T-helper 17 cell (primary cell): ENCODE measurements at places on chromosomes 11 and 22.

DNA sequence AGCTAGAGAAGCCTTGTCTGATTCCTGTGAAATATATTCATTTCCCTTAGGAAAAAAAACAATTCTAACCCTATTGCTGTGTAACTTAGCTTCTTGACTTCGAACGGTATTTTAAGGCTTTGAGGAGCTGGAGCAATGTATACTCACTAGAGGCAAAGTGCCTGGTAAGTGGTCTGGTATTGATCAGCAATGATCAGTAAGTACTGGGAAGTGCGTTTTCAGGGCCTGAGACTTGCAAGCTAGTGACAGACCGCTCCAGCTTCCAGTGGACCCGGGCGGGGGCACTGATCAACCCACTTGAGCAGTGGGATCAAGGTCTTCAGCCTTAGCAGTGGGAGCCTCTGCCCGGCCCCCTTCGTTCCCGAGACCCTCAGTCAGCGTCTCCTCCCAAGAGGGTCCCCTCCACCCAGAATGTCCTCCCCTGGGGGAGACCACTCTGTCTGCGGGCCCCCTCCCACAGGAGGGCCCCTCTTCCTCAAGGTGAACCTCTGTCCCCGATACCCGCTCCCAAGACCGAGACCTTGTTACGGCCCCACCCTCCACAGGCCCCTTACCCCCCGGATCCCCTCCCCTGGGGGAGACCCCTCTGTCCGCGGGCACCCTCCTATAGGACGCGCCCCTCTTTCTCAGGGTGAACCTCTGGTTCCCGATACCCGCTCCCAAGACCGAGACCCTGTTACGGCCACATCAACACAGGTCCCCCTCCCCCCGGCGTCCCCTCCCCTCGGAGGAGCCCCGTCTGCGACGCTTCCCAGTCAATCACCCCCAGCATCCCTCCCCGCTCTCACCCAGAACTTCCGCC is 452 bp upstream of the ATXN10 start:
- no peak for DNase-seq

- no peak for DNase-seq
Observed at GRCh38 chr11:72744474-72744873, 7.7 kb downstream of the ARAP1 start.

DNA sequence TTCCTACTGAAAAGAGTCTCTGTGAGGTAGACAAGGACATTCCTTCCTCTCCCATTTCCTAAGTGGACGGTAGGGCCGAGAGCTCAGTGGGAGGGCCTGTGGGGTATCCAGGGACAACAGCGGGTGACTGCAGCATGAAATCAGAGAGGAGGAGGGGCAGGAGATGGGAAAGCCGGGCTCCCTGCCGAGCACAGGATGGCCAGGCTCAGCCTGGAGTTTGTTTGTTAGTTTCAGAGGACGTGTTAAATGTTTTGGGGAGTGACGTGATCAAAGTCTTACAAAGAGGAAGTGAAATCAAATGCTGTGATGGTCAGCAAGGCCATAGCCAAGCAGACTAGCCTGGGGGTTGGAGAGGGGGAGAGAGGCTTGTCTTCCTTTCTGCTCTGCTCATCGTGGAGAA is 152.7 kb downstream of the ADAMTS15 start:
- DNase-seq, result no peak

- DNase-seq, result no peak
Observed at GRCh38 chr11:82315093-82315492, 418.6 kb downstream of the FAM181B start.

DNA sequence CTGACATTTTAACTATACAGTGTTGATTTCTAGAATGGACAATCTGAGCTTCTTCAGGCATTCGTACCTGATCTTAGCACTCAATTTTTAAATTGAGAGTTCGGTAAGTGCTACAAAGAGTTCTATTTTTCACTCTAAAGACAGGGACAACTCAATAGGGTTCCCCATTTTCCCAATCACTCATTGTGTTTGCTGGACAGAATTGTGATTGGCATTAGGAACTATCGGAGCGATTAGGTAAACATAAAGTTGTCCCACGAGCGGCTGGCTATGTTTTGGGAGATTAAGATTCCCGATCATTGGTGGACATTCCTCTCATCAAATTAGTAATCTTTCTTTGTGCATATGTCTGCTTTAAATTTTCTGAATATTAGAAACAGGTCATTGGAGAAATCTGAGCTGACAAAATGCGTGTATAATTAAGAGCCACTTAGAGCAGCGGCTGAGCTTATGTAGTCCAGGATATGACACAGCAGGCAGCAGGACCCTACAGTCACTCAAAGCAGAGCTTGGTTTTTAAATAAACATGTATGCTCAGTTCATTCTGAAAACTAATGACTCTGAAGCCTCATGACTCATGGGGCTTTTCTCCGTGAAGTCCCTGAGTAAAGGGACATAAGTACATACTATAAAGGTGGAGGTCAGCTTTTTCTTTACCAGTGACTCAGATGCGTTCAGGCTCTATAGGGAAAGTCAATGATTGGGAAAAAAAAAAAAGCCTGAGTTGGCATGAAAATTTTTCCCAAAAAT is 109.4 kb downstream of the GRIA4 start:
- no peak for DNase-seq

DNA sequence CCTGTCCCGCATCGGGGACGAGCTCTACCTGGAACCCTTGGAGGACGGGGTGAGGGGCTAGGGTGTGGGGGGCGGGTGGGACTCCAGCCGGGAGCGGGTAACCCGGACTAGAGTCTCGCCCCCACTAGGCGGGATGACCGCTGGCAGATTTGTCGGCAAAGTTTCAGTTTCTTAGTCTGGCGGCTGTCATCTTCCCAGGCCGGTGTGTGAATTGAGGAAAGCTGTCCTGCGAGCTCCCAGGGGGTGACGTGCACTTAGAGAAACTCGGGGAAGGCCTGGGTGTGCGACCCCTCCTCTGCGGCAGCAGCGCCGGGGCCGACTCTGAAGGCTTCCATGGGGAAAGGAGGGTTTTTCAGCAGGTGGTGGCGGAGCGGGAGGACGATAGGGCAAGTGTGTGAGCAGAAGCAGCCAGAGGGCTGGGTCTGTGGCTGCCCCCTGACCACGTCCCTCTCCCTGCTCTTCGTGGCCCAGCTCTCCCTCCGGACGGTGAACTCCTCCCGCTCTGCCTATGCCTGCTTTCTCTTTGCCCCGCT is 463 bp downstream of the RAD9A start:
- no peak for DNase-seq

- no peak for DNase-seq
Observed at GRCh38 chr11:36130401-36130800, 158.8 kb downstream of the COMMD9 start.

- no peak for DNase-seq
Observed at GRCh38 chr11:115067900-115068530, 389.7 kb downstream of the NXPE2 start.

DNA sequence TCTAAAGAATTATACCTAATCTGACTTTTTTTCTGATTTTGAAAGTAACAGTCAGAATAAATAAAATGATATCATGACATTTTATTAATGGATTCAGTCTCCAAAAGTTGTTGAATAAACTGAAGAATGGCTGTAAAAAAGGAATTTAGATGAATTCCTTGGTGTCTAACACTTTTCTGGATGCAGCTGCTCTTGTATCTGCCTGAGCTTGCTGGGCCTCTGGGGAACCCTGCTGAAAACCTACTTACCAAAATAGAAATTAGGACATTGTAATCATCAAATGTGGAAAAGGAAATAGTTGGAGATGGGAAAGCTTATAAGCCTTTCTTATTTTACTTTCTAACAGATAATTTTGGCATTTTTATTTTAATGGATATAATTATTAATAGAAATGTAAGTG is 315.7 kb upstream of the ANO5 start:
- DNase-seq, result no peak

DNA sequence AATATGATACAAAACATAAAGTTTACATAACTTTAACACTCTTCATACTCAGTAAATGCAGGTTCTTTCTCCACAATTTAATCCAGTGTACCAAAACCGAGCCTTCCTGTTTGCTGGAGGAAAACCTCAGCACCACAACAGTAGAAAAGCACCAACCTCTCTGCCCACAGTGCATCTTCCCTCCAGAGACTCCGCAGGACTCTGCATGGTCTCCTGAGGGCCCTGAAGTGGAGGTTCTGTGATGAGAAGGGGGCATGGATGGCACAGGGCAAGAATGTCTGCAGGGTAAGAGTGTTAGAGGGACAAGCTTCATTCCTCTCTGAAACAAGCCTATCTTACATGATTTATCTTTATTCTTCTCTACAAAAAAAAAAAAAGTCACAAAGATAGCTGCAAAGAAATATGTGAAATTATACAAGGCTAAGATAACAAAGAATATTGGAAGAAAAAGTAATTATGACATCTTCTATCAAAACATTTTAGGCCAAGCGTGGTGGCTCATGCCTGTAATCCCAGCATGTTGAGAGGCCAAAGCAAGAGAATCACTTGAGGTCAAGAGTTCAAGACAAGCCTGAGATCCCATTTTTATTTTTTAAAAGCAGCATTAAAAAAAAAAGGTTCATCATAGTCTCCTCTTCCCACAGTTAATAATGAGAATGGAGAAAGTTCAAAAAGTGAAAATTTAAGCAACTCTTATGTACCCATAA is 102.0 kb downstream of the VPREB1 start:
- DNase-seq, result no peak

DNA sequence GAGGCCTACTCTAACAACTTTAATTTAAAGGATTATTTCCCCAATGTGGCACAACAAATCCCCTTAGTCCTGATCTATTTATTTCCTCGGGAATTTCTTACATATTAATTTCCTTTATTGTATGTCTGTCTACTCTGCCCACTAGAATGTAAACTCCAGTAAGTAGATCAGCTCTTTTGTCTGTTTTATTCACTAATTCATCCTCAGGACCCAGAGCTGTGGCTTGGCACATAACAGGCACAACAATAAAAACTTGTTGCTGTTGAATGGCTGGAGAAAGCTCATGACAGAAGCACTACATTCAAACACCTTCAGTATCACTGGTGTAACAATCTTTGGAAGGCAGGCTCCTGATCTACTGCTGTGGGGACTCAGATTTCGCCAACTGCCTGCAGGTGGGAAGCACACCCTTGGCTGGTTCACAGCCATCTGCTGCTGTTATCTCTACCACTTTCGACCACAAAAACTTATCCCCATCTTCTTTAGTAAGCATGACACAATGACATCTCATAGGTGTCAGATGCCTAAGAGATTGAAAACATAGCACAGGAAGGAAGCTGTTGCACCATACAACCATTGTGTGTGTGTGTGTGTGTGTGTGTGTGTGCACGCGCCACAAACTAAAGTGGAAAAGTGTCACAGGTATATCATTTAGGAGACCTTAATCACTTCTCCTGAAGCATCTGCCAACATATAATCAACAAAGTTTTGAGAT is 11.9 kb downstream of the HIRA start:
- no peak for DNase-seq

GRCh38 chr11:62835336-62835735 is 2.7 kb upstream of the TEX54 start:
- no peak for DNase-seq

GRCh38 chr11:6418557-6419008 is 311 bp downstream of the APBB1 start:
- DNase-seq, result no peak

- peak; percentile 5 for DNase-seq
Observed at GRCh38 chr11:1943576-1943975, 3.6 kb upstream of the MRPL23 start.

GRCh38 chr11:17894929-17895658 is 117.8 kb downstream of the SERGEF start:
- DNase-seq, result no peak

- no peak for DNase-seq
Observed at GRCh38 chr22:36587289-36588154, 58.6 kb upstream of the EIF3D start.

DNA sequence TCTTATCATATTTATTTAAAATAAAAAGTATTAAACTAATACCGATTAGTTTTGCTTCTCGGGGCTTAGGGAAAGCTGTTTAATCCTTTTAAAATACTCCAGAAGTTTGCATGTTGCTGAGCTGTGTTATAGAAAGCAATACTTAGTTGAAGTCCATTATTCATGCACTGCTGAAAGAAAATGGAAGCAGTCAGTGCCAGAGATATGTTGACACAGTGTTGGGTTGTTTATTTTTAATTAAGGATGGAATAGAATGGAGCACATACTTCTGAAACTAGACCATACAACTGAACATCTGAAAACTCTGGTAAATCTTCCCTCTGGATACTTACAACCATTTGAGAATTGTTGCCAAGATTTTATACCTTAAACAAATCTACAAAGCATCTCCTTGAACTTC is 282.7 kb upstream of the CCDC179 start:
- DNase-seq, result no peak

- no peak for DNase-seq
Observed at GRCh38 chr11:62391642-62392425, 27.0 kb upstream of the SCGB1A1 start.

- no peak for DNase-seq
Observed at GRCh38 chr11:85774256-85775101, 36.5 kb downstream of the SYTL2 start.

- DNase-seq, result no peak
Observed at GRCh38 chr11:100870138-100870537, 183.1 kb downstream of the ARHGAP42 start.

GRCh38 chr11:81573367-81573766 is 1160.3 kb downstream of the FAM181B start:
- DNase-seq, result no peak

DNA sequence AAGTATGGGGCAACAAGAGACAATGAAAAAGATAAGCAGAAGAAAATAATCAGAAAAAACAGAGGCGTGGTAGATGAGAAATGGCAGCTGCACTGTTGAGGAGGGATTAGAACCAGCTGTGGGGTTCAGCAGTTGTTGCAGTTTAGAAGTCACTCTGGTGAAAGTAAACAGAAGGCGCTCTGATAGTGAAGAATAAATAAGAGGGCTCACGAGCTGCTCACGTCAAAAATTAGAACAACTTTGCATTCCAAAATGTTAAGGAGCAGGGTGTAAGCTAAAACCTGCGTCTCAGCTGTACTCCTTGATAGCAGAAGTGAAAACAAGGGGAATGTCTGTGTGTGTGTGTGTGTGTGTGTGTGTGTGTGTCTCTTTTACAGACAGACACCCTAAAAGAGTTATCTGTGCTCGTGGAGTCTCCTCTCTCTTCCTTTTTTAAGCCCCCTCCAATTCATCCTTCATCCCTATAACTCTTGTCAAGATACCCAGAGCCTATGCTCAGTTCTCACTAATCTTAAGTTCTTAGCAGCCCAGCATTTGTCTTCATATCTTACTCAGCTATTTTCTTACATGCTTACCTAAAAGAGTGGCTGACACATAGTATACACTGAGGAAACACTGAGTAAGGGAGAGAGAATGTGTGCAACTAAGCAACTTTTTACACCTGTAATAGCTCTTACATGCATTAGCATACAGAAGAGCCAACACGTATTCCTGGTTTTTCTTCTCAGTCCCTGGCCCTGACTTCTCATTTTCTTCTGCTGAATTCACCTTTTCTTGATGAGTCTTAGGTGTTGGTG is 8.9 kb downstream of the TTC17 start:
- DNase-seq, result no peak
